RCC 7860 (cell line): ENCODE measurements at places on chromosomes 3 and 15.

DNA sequence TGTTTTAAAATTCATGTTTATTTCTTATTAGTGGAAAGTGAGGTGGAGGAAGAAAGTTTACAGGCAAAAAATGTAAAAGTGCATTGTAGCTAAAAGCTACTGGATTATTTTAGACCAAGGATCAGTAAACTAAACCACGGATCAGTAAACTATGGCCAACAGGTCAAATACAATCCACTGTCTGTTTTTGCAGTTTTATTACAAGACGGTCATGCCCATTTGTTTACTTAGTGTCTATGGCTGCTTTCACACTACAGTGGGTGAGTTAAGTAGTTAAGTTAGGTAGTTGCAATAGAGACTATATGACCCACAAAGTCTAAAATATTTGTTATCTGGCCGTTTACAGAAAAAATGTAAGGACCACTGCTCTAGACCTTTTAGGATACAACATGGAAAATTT lies 82.0 kb downstream of the NR2E3 start:
- DNase-seq, result no peak

GRCh38 chr3:190010486-190010885 lies 110.2 kb downstream of the P3H2 start:
- DNase-seq, result no peak

GRCh38 chr3:141337523-141337854 lies 30.8 kb upstream of the ZBTB38 start:
- no peak for DNase-seq

DNA sequence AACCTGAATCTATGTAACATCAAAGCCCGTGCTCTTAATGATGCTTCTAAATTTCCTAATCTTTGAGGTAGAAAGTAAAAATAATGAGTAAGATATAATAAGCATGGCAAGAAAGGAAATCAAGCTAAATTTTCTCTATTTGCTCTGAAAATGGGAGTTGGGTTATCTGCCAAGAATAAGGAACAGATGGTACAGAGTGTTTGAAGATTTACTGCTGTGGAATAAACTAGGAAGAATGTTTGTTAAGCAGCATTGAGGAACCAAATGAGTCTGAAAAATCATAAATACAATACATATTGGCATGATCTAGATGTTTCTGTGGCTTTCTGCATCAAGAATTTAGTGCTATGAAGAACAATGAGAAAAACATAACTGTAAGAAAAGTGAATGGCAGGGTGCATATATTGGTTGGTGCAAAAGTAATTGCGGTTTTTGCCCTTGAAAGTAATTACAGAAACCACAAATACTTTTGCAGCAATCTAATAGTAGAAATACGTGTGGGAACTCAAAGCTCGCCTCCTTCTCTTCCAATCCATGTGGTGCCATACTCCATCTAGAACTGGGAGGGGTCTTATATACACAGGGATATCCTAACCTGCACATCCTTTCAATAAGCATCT lies 87.6 kb downstream of the SUCNR1 start:
- DNase-seq, result no peak

DNA sequence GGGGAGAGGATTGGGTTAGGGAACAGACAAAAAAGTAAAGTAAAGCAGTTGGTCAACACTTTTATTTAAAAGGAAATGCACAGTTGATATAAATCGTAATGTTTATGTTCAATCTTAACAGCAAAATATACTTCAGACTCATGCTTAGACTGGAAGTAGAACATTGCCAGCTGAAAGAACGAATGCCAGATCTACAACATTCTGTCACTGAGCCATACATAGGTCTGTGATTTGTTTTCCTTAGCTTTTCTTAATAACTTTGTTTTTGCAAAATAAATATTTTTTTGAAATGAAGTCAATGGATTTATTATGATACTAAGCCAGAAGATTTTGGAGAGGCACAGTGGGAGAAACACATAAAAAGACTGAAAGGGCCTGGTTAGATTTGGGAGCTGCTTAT lies 62.0 kb downstream of the LEKR1 start:
- DNase-seq, result no peak

DNA sequence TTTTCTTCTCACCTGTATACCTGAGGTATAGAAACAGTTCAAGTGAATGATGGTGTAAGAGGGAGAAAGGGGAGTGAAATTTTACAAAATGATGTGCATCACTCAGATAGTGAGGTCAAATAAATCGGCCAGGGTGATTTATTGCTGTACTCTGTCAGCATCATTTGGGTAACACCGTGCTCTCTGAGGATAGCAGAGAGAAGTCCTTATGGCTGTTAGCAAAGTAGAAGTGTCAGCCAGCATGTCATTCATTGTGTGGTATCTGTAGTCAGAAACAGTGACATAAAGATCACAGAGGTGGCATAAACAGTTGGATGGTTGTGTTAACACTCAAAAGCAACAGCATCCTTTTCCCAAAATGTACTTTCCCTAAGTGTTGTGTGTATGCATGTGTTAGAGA lies 53.4 kb downstream of the PSMD6 start:
- no peak for DNase-seq

GRCh38 chr15:99368743-99369142 lies 117.5 kb downstream of the LRRC28 start:
- no peak for DNase-seq
